Cardiac muscle cell (in vitro differentiated cells and primary cell): ENCODE measurements at places on chromosomes 11 and 22.
A peak's percentile ranks its signal among the peaks of the same experiment; 100 is the strongest.

- no peak for DNase-seq
Measured at GRCh38 chr11:94675239-94675638, 92.9 kb upstream of the AMOTL1 start.

DNA sequence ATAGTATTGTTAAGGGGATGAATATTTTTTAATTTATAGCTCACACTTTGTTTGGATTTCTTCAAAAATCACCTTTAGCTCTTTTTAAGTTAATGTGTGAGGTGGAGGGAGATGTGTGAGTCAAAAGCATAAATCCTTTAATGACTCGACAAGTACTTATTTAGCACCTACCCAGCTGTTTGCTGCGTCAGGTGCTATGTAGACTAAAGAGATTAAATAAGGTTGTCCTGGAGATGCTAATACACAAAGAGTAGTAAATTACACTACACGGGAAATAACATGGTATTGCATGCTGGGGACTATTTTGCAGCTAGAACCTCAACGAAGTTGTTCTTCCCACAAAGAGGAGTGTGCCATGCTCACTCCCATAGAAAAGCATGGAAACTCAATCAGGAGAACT lies 583.3 kb upstream of the TENM4 start:
- no peak for DNase-seq

DNA sequence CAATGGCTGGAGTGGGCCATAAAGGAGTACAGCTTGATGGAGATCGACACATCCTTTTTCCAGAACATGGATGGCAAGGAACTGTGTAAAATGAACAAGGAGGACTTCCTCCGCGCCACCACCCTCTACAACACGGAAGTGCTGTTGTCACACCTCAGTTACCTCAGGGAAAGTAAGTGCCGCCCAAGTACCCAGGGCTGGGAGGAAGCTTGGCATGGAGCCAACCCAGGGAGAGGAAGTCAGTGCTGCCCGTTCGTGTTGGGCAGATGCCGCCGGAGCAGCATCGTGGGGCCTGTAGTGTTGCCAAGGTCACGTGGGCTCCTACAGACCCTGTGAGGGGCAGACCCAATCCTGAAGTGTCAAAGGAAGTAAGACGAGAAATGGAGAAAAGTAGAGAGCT lies 78.9 kb downstream of the FLI1 start:
- no peak for DNase-seq

DNA sequence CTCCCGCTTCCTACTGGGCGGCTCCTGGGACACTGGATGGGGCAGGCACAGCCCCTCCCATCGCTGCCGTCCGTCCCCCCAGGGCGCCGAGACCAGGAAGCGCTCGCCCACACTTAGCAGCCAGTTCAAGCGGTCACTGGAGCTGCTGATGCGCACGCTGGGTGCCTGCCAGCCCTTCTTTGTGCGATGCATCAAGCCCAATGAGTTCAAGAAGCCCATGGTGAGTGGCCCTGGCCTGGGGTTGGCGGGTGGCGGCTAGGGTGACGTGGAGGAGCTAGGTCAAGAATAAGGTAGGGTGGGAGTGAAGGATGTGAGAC lies 44.6 kb downstream of the MYO7A start:
- DNase-seq = no peak

- peak; percentile 33 for DNase-seq
Measured at GRCh38 chr11:33835143-33835878, 56.6 kb downstream of the LMO2 start.

GRCh38 chr11:115469361-115469760 lies 34.9 kb downstream of the CADM1 start:
- DNase-seq = no peak

DNA sequence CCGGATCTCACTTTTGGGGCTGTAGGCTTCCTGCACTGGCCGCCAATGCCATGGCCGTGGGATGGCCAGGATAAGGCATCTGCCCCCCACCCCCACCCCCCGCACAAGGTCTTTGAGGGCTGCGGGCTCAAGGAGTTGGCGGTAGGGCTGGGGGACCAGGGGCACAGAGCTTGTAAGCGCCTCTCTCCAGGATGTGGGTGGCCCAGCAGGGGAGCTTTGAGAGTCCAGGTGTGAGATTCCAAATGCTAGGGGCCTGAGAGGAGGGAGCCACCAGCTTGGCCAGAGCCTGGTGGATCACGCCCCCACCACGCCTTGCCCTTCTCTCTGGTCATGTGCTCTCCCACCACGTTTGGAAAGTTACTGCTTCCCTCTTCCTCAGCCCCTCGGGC lies 5.0 kb downstream of the CD81 start:
- no peak for DNase-seq

DNA sequence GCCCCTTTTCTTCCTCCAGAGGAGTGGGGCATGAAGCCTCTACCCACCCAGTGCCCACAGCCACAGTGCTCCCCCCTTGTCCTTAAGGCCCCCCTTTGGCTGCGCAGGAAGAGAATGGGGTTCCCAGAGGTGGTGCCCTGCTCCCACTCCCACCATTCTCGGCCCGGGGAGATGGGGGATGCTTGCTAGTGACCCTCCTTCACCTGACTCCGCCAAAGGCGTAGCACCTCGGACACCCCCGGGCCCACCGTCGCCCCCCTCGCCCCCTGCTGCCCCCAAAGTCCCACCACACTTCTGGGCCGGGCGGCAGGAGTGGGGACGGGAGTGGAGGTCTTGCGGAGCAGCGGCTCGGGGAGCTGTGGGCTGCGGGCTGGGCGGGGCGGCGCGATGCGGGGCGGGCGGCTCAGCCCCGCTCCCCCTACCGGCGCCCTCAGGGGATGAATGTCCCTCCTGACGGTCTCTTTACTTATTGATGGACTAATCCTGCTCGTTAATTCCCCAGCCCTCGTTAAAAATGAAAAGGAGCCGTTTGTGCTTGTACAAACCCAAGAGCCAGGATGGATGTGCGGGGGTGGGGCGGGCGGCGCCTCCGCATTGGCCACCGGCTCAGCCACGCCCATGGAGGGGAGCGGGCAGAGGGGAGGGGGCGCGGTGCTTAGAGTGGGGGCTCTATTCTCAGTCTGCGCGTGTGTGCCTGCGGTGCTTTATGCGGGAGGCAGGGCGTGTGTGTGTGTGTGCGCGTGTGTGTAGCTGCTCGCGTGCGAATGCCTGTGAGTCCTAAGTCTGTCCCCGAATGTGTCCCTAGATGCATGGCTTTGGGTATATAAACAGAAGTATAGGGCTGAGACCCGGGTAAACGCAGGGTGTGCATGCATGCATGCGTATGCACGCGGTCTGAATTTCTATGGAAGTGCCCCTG lies 25.6 kb downstream of the SYT7 start:
- peak; percentile 42 for DNase-seq

GRCh38 chr11:119028346-119029068 lies 2.2 kb downstream of the SLC37A4 start:
- no peak for DNase-seq

GRCh38 chr22:42417645-42418305 lies 14.4 kb downstream of the NFAM1 start:
- DNase-seq = no peak

DNA sequence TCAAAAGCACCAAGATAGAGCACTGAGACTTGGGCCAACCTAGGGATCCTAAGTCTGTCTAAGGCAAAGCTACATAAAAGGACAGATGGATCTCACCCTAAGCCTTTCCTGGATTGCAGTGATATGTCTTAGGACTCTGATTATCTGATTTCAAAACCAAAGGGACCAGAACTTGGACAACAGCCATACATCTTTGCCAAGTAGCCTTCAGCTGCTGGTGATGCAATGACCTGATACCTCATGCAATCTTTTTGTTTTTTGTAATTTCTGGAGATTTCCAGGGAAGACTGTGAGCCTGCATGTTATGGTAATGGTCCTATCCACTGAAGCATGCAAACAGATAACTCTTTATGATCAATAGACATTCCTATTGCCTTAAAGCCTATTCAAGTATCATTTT lies 230.4 kb upstream of the MTNR1B start:
- peak; percentile 75 for DNase-seq

- DNase-seq = no peak
Measured at GRCh38 chr11:69391192-69392103, 90.0 kb upstream of the LINC01488 start.

GRCh38 chr11:61266602-61267001 lies 25.6 kb downstream of the PGA5 start:
- DNase-seq = no peak

- no peak for DNase-seq
Measured at GRCh38 chr11:44988981-44989635, 38.4 kb upstream of the TP53I11 start.

- no peak for DNase-seq
Measured at GRCh38 chr22:20036535-20037392, 15.9 kb downstream of the TANGO2 start.

GRCh38 chr22:49724893-49725489 lies 102.7 kb downstream of the BRD1 start:
- peak; percentile 56 for DNase-seq

- DNase-seq = no peak
Measured at GRCh38 chr11:128310676-128311445, 276.5 kb downstream of the ETS1 start.

- DNase-seq = no peak
Measured at GRCh38 chr22:45238957-45239680, 1.6 kb downstream of the KIAA0930 start.

GRCh38 chr11:40683010-40683409 lies 776.4 kb downstream of the LRRC4C start:
- DNase-seq = no peak
